Tibial nerve (tissue), 4 donors: ENCODE measurements at places on chromosomes 6 and 20. TPM values are rescaled to one million over a fixed set of nuclear protein-coding genes. Genes with fewer than 3 reads are reported as not detected.

The FAM184A gene
- total RNA-seq, result 5.7 TPM

The C20orf202 gene
- total RNA-seq, result 0.59 TPM

The SMOC2 gene
- 139 TPM for total RNA-seq

- no peak for DNase-seq
These were observed 22.5 kb downstream of the MOCS3 start for GRCh38 chr20:50980851-50981713.

- DNase-seq, result no peak
These were observed 215.2 kb downstream of the TMEM242 start for GRCh38 chr6:157107915-157108651.

DNA sequence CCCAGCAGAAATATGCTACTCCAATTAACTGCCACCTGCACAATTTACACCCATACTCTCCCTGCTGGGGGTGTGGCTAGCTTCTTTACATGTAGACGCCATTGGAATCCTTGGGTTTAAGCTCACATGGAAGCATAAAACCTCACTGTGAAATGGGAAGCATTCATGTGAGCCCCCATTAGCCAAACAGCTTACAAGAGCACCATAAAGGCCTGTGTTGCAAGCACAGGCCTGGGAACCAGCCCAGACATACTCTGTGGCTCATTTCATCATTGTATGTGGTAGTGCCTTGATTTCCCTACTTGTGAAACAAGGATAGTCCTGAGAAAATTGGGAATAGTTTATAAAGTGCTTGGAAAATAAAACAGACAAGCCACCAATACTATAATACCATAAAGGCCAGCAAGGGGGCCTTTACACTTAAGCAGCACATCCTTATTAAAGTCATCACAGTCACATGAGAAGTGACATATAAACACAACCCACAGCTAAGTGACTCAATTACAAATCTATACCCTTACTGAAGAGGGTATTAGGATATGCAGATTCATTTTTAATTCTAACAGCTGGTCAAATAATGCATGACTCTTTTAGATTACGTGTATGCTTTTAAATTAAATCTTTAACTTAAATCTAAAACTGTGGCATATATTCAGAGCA is 6.8 kb downstream of the ADNP start:
- DNase-seq, result no peak

GRCh38 chr6:13305288-13305687 is 23.0 kb downstream of the TBC1D7 start:
- DNase-seq, result no peak

GRCh38 chr6:113741651-113742050 is 115.5 kb upstream of the MARCKS start:
- no peak for DNase-seq

DNA sequence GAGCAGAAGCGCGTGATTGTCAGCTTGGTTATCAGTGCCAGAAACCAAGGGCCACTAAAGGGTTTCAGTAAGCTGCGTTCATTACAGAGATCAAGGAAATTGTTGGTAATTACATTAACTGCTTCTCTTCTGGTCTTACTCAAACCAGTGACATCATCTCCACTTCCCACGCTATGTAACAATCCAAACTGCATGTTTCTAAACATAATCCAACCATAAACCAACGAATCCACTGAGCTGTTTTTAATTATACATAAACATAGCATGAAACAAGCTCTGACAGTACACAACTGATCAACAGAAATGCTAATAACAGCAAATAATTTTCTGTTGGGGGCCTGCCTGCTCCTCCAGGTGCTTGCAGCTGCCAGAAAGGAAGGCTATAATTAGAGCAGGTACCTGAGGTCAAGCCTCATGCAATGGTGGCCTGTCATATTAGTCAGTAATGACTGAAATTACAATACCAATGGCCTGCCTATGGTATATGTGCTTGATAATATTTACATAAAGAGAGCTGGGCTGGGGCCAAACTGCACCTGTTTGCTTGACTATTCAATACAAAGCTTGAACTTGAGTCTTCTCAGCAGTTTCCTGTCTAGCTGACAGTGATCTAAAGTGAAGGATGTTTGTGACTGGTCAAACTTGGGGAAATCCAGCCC is 40.1 kb downstream of the ILRUN start:
- DNase-seq, result no peak
